ENCODE measurements at places on chromosomes 13 and 19.

GRCh38 chr13:66765559-66765958 lies 464.6 kb downstream of the PCDH9 start:
- no peak for DNase-seq

GRCh38 chr13:43614063-43614462 lies 172.7 kb downstream of the ENOX1 start:
- no peak for DNase-seq

GRCh38 chr13:34941835-34942731 lies at the start of gene NBEA:
TSS of gene NBEA (plus strand) at chr13:34942270. CDS start at chr13:34942821, 551 bp downstream.
- peak; percentile 55 for DNase-seq

DNA sequence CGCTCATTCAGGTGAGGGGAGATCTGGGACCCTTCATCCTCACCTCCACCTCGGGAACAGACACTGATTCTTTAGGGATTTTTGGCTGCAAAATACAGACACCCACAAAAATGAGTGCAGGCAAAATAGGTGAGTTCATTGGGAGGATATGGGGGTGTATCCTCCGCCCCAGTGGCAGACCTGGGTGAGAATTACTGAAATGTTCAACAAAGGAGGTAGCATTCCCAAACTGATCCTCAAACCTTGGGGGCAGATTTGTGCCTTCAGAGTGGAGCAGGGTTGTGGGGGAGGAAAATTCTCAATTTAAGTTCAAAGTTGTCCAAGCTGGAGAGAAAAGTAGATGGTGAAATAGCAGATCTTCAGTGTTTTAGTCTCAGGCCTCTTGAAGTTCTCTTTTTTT lies 31.3 kb upstream of the SIN3B start:
- DNase-seq, result no peak

- DNase-seq, result peak; percentile 27
These were observed 61.9 kb upstream of the ATP12A start for GRCh38 chr13:24618011-24618955.

GRCh38 chr13:104296286-104296685 lies 1230.1 kb upstream of the SLC10A2 start:
- no peak for DNase-seq

GRCh38 chr19:29674374-29675119 lies 9.3 kb downstream of the PLEKHF1 start:
- no peak for DNase-seq

GRCh38 chr19:46466536-46467196 lies 4.7 kb downstream of the PNMA8A start:
- DNase-seq, result no peak

DNA sequence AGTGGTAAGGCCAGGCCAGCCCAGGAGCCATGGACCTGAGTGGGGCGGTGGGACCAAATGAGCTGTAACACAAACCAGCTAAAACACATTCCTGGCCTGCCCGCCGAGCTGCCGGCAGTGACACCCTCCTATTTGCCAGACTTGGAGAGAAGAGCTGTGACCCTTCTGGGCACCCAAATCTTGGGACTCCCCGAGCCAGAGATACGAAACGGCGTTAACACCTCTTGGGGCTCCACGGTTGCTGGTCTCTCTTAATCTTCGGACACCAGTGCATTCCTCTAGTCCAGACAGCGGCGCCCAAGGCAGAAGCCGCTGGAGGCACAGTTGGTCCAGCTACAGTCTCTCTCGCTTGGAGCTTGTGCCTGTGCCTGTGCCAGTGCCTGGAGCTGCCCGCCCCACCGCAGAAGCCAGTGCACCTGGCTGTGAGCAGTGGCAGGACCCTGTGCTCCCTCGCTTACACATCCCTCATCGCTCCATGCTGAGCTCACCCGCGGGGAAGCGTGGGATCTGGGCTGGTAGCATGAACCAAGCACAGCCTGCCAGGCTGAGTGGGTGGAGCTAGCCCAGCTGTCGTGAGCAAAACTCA lies 147.2 kb upstream of the KLHL1 start:
- DNase-seq, result no peak

- no peak for DNase-seq
These were observed 4.4 kb upstream of the FAM187B start for GRCh38 chr19:35232912-35233311.

DNA sequence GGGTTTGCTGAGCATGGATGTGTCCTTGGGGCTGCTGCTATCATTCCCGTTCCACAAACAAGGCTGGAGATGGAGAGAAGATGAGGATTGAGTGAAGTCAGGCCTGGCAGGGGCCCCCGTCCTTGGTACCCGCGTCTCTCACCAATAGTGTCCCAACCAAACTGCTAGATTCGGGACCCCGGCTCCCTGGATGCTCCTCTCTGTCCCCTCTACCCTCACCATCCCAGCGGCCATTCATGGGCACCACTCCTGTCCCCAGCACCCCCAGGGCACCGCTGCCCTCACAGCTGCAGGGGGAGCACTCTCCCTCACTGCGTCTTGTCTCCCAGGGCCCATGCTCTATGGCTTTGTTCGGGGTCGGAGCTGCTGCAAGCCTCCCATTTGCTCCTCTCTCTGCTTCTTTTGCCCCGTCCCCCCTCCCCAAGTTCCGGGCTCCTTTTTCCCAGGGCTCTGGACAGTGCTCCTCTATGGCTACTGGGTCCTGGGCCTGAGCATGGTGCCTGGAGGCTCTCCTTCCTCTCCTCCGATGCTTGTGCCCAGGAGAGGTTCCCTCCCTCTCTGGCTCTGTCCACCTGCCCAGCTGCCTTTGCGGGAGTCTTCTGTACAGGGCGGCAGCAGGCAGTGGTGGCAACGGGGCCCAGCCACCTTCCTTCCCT lies 219.5 kb downstream of the TEX29 start:
- DNase-seq, result no peak

- DNase-seq, result peak; percentile 99
These were observed at the start of gene KRI1 for GRCh38 chr19:10565567-10566407. TSS of gene KRI1 (minus strand) at chr19:10566010. CDS start at chr19:10565999, 11 bp downstream.

DNA sequence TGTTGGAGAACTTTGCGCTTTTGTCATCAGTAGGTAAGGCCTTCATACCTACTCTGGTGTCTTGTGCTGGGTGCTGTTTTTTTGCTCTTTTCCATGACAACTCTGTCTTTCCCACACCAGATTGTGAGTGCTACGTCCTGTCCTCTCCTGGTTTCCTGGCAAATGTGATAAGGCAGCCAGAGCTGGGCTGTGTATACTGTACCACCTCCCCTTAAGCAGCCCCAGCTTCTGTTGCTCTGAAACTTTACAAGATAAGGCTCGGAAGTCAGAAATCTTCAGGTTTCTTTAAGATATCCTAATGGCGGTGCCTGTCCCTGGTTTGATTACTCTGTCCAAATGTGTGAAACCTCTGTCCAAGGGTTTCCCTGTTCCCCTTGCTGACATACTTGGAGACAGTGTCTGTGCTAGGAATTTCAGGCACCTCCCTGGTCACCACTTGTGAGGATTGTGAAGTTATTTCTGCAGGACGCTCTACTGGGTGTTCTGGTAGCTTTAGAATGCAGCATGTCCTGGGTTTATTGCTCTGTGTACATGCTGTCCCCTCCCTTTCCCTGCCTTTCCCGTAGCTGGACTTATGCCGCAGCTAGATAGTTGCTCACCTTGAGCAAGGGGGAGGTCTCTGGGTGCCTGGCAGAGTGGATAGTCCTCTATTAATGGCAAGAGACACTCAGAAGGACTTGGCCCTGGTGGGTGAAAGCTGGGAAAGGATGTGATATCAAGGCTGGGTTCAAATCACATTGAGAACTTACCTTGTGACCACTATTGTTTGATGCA lies 7.0 kb downstream of the ZNF749 start:
- DNase-seq, result no peak

GRCh38 chr13:43473437-43473836 lies 313.3 kb downstream of the ENOX1 start:
- no peak for DNase-seq

- DNase-seq, result no peak
These were observed 42.6 kb upstream of the RNF113B start for GRCh38 chr13:98219685-98220084.

- no peak for DNase-seq
These were observed 27.4 kb upstream of the EMP3 start for GRCh38 chr19:48297975-48298374.

DNA sequence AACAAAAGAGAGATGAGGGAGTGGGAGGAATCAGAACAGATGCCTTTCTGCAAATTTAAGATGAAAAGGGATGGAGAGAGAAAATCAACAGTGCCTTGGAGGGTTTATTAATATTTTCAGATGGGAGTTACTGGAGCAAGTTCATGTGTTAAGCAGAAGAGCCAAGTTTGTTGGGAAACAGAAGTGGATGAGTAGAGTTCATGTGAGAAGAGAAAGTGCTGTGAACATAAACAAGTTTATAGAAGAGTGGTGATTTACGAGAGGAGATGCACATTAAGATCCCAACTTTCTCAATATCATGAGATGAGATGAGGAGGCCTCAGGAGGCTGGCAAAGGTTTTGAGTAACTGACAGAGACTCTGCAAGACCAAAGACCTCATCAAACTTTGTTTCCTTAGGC lies 274.1 kb upstream of the HTR2A start:
- DNase-seq, result no peak

DNA sequence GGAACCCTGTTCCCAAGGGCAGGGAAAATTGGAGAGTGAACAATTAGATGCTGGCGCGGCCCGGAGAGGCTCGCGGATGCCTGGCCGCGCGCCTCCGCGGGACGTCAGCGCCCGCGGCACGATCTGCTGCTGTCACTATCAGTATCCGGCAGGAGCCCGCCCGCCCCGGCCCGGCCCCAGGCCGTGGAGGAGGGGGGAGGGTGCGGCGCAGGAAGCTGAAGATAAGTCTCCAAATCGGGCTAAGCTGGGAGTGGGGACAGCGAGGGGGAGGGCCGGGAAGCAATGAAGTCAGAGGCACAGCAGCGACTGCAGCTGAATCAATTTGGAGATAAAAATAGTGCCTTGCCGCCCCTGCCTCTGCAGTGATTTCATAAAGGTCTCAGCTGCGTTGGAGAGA lies 441.5 kb upstream of the KLF12 start:
- DNase-seq, result no peak

- no peak for DNase-seq
These were observed 525.1 kb downstream of the MYO16 start for GRCh38 chr13:109154546-109154945.

DNA sequence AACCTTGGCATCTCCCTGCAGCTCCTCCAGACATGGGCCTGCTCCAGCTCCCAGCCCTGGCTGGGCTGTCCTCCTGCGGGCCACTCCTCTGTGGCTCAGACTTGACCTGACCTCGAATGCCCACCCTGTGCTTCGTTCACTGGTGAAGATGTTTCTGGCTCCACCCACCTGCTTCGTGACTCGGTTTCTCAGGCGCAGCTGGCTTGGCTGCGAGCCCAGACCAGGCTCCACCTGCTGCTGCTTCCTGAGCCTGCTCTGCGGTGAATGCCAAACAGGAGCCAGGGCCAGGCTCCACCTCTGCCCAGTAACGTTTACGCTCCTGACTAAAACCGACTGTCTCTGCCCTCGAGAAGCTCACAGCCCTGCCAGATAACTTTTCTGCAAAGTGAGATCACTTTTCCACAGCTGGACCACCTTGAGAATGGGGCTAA lies 8.9 kb upstream of the RSPH6A start:
- no peak for DNase-seq

- DNase-seq, result no peak
These were observed 7.6 kb downstream of the MTIF3 start for GRCh38 chr13:27442797-27443196.

DNA sequence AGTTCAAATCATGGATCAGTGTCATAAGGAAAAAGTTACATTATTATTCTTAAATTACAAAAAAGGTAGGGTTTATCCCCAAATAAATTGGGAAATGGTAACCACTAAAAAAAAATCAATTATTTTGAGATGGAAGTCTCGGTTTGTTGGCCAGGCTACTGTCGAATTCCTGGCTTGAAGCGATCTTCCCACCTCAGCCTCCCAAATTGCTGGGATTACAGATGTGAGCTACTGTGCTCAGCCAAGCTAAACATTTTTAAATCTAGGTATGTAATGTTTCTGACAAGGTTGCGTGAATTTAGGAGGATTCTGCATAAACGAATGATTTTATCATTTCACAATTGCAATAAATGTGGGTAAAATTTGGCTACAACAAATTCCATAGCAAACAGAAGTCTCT lies 2.0 kb downstream of the NAA16 start:
- no peak for DNase-seq

- no peak for DNase-seq
These were observed 27.3 kb downstream of the PNPLA6 start for GRCh38 chr19:7562646-7563393.

- no peak for DNase-seq
These were observed 1.3 kb downstream of the TSHZ3 start for GRCh38 chr19:31347828-31348392.

- no peak for DNase-seq
These were observed 64.0 kb downstream of the RXFP2 start for GRCh38 chr13:31803311-31803710.

DNA sequence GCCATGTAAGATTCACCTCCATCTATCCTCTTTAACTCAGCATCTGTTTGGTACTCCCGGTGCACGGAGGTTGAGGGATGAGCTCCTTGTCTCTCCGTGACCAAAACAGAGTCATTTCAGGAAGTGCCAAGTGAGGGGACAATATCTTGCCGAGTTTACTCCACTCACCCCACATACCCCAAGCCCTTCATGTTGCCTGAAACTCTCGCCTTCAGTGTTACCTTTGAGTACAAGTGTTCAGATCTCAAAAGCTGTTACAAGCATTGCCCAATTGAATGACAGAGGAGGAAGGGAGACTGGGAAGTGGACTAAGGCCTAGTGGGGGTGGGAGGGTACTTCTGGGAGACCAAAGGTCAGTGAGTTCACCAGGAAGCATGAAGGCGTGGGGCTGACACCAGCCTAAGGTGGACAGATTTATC lies 6.0 kb upstream of the SIGLEC12 start:
- no peak for DNase-seq

DNA sequence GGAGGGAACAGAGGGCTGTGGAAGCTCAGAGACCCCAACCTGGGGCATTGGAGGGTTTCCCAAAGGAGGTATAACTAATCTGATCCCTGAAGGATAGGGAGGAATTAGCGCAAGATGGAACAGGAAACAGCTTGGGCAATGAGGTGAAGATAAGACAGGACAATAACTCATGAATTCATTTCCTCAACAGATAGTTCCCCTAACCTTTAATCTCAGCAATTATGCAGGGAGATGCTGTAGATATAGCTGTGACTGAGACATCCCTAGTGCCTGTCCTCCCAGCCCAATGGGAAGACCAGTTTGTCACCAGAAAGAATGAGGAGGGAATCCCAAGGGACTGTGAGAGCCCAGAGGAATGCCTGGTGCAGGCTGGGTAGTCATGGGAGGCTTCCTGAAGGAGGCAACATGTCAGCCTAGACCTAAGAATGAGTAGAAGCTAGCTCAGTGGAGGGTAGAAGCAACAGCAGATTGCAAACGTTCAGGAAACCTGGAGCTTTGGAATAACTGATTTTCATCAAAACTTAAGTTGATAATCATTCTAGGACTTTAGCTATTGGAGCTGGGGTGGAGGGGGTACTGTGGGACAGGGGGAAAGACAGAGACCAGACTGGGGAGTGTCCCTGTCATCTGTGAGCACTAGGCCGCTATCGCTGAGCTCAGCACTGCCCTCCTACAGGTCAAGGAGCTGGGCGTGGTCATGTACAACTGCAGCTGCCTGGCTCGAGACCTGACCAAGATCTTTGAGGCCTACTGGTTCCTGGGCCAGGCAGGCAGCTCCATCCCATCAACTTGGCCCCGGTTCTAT lies 18.8 kb downstream of the HIPK4 start:
- DNase-seq, result no peak

- DNase-seq, result no peak
These were observed 47.9 kb upstream of the FLT1 start for GRCh38 chr13:28542804-28543203.

- DNase-seq, result no peak
These were observed 70.9 kb downstream of the KL start for GRCh38 chr13:33087091-33087490.

GRCh38 chr13:113220877-113221276 lies 11.5 kb downstream of the CUL4A start:
- DNase-seq, result no peak

GRCh38 chr19:32177686-32178085 lies 167.7 kb upstream of the ZNF507 start:
- no peak for DNase-seq
